ENCODE measurements at places on chromosomes 1 and 21. TPM values are rescaled to one million over a fixed set of nuclear protein-coding genes. Genes with fewer than 3 reads are reported as not detected.

POLR3GL gene
- 16.5 TPM for total RNA-seq

PRELP gene
- 6.3 TPM for total RNA-seq

UBL4B gene
- total RNA-seq: not detected

OR14K1 gene
- total RNA-seq: not detected

DSCAM gene
- total RNA-seq: 0.21 TPM

HDGF gene
- 74.8 TPM for total RNA-seq

LRP8 gene
- total RNA-seq: 3.8 TPM

TMEM52 gene
- total RNA-seq: not detected

ACTL8 gene
- total RNA-seq: not detected

EXOSC10 gene
- 54.0 TPM for total RNA-seq

METTL18 gene
- total RNA-seq: 14.8 TPM

DNA sequence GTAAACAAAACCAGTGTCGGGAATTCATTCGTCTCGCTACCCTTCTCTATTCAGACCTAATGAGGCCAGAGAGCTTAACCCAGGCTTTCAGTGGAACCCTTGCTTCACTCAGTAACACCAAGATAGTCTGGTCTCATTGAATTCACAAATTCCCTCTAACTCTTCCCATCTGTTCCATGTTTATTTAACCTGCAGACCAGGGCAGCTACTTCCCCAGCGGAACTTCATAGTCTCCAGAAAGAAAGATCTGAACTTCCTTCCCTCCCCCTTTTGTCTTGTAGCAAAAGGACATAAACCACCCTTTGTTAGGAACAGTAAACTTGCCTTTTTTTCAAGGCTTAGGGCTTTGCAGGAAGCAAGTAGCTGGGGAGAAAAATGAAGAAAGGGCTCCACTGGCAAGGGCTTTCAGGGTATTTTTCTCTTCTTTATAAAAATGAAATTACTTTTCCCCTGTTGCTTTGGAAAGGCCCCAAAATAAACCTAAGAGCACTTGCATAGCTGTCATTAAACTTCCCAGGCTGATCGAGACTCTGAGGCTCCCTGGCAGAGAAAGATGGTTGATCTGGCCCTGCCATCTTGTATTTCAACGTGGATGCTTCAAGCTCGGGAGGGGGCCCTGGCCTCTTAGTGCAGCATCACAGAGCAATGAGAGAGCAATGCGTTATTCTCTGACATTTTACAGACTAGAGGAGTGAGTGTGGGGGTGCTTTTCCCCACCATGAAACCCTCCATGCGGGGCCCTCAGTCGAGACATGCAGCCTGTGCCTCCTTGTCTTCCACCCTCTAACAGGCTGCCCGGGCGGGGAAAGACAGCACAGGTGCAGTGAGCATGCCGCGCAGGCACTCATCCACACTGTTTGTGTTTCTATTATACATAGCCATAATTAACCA lies 30.0 kb downstream of the MIS18A start:
- DNase-seq: no peak

GRCh38 chr1:243267471-243267880 lies 11.6 kb downstream of the SDCCAG8 start:
- no peak for DNase-seq

- DNase-seq: no peak
These were observed 96.3 kb upstream of the TMPRSS15 start for GRCh38 chr21:18499761-18500376.

DNA sequence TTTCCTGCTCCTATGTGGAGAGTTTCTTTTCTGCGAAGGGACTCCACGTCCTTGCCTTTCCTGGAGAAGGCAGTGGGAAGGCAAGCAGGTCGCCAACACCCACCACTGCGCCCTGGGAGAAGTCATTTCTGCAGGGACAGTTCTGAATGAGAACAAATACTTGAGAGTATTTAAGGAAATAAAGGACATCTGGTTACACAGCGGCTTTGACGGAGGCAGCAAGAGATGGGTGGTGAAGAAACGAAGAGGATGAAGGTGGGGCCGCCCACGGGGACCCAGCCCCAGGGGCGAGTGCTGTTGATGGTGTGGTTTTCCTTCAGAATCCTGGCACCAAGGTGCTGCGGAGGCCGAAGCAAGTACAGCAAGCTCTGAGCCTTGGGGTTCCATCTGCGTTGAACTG lies 75.5 kb downstream of the PSMG1 start:
- no peak for DNase-seq

- DNase-seq: no peak
These were observed 133.6 kb downstream of the SYF2 start for GRCh38 chr1:25098717-25099116.

GRCh38 chr1:237736372-237737029 lies 154.2 kb downstream of the ZP4 start:
- DNase-seq: no peak

- no peak for DNase-seq
These were observed 50.1 kb downstream of the HUNK start for GRCh38 chr21:31922881-31923280.

- no peak for DNase-seq
These were observed 39.3 kb downstream of the FASLG start for GRCh38 chr1:172698224-172698623.

- DNase-seq: no peak
These were observed 22.9 kb upstream of the LEFTY2 start for GRCh38 chr1:225963735-225964530.

DNA sequence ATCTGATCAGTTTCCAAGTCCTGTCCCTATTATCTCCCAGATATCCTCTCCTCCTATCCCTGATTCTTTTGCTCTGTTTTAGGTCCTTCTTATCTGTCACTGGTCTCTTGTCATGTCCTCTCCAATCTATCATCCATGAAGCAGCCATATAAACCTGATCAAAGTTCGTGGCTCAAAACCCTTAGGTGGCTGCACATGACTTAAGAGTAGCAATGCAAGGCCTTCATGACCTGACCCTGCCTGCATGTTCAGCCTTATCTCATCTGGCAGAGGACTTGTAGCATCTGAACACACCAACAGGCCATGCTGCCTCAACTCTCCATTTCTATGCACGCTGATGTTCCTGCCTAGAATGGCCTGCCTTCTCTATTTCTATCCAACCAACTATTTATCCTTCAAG lies 65.2 kb downstream of the NOS1AP start:
- no peak for DNase-seq

DNA sequence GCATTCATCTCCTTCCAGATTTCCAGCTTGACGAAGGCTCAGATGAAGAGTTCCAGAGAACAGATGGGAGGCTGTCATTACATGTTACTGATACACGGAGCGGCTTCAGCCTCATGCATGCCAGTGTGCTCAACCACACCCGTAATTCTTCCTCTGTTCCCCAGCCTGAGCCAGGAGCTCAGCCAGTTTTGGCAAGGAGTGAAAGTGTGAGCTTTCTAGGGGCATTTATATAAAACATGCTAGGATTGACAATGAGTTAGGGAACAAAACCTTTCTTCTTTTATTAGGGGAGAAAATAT lies 290.4 kb upstream of the PLXNA2 start:
- DNase-seq: no peak

DNA sequence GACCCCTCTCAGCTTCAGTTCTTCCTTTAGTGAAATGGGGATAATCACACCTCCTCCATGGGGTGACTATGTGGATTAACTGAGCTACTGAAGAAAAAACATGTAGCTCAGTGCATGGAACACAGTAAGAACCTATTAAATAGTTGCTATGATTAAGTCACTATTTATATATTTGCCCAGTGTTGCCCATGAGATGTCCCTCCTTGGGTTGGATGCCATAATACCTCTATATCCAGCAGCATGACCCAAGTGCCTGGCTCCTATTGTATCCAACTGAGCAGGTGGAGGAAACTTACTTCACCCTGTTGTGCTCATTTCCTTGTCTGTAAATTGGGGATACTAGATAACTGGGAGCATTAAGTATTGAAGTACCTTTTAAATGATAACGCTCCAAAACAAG lies 47.1 kb upstream of the CYP2J2 start:
- no peak for DNase-seq

GRCh38 chr1:33338048-33338439 lies 17.1 kb upstream of the A3GALT2 start:
- DNase-seq: no peak

GRCh38 chr1:246104927-246105326 lies 402.2 kb downstream of the SMYD3 start:
- no peak for DNase-seq

- DNase-seq: no peak
These were observed 52.4 kb downstream of the ARHGEF10L start for GRCh38 chr1:17591814-17592430.

GRCh38 chr1:3313576-3313950 lies 140.9 kb upstream of the ARHGEF16 start:
- DNase-seq: peak; percentile 59

- DNase-seq: no peak
These were observed 80.5 kb downstream of the ENAH start for GRCh38 chr1:225572422-225572821.

All from urinary bladder (tissue), 4 donors.